ENCODE measurements at places on chromosomes 1 and 21.

- DNase-seq = no peak
Observed at GRCh38 chr1:44294588-44295007, 60.5 kb downstream of the ERI3 start.

DNA sequence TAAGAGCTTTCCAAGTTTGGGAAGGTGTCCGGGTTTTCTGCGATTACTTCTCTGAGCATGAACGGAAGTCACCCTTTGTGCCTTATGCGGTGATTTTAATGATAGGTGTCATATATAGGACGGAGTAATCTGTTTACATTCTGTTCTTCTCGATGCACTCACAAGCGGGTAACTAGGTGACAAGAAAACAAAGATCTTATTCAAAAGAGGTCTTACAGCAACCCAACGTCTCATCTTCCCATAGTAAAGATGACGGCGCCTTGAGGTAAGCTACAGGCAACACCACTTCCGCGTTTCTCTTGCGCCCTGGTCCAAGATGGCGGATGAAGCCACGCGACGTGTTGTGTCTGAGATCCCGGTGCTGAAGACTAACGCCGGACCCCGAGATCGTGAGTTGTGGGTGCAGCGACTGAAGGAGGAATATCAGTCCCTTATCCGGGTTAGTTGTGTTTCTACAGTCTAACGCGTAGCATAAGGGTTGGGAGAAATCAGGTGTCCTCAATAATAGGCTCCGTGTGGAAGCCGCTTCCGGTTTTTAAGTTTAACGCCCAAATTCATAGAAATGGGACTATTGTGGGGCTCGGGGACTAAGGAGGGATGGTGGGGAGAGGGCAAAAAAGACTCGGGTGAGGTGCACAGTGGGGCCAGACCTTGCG lies at the start of gene UFC1:
Gene UFC1 (plus strand): TSS at position 297 of the 656 bp plus-strand sequence. CDS start 20 bp downstream, at position 317.
- DNase-seq = peak; percentile 90

DNA sequence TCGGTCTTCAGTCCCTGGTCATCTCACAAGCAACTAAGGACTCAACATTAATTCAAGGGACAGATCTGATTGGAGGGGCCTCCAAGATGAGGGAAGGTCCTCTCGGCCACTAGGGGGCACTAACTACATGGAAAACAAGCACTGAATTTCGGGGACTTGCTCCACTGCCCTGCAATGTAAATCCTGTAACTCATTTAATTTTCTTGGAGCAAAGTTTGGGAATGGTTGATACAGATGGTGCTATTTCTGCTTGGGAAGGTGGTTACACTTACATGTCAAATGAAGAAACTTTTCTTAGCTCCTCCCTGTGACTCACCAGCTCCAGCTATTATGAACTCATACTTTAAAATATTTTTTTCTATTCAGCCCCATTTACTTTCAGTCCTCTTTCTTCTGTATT lies 97.4 kb upstream of the KCNJ15 start:
- DNase-seq = peak; percentile 69

DNA sequence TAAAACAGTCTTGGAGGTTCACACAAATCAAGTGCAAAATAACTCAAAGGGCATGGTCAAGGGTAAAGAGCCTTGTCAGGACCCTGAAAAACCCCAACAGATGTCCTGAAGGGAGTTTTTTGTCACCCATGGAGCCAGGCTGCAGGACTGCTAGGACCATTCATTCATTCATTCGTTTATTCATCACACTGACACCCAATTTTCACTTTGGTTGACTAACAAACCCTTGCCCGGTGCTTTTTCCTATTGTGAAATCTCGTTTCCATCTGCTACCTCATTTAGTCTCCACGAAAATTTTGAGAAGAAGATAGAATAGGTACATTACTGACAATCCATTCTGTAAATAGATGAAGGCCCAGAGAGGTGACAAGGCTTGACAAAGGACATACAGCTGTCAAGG lies 216.0 kb downstream of the HIVEP3 start:
- DNase-seq = no peak

- no peak for DNase-seq
Observed at GRCh38 chr1:81827942-81828341, 27.2 kb downstream of the ADGRL2 start.

DNA sequence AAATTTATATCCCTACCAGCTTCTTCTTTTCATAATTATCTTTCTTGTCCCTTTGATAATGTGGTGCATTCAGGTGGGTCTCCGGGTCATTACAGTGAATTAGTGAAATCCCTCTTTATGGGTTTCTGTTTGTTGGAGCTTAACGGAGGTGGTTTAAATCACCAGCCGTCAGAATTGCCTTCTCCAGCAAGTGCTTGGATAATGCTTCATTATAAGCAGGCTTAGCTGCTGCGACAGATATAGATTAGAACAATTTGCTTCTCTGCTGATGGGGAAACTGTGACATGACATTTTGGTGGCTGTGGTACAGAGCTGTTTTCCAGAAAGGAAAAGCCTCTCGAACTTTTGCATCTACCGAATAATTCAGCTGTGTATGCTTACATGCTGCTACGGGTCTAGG lies 56.9 kb downstream of the KAZN start:
- no peak for DNase-seq

- no peak for DNase-seq
Observed at GRCh38 chr1:67558449-67559193, 126.4 kb upstream of the GADD45A start.

DNA sequence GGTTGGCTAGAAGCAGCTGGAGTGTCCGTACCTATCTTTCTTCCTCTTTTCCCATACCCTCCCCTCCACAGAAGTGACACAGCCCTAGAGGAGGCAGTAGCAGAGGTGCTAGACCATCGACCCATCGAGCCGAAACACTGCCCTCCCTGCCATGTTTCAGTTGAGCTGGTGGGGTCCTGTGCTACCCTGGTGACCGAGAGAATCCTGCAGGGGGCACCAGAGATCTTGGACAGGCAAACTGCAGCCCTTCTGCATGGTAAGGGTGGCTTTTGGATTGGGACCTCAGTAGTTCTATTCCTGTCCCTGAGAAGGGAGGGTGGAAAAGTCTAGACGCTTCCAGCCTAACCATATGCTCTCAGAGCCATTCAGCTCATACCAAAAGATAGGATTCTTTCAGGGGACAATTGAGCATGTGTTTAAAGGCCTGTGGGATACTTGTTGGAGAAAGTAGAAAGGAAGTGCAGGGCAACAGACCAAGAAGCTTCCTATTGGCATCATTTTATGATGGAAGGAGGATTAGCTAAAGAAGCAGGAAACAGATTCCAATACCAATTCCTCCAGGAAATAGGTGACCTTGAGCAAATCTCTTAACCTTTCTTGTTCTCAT lies 11.7 kb upstream of the BNIPL start:
- peak; percentile 91 for DNase-seq

DNA sequence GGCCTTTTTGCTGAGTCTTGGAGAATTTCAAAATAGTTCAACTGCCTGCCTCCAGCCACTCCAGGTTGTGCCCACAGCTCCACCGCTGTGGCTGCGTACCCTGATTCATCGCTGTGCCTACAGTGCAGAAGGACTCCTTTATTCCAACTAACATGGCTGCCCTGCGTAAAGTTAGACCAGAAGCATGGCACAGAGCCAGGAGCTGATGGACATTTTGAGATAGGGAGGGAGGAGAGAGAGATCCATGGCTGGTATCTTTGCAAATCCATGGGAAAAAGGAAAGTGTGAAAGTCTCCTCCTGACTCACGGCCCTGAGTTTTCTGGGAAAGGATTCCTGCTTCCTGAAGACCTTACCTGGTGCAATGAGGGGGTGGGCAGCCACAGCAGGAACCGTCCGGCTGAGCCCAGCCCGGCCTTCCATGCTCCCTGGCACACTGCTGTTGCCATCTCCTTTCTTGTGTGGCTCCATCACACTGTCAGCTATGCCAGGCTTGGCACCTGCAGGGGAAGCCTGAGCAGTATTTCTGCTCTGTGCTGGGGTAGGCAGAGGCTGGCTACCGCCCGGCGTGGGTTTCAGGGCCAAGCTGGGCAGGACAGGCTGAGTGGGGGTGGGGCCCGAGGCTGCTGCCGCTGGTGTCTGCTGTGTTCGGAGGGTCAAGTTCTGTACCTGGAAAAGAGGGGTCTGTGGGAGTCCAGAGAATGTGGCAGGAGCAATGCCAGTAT lies 46.0 kb upstream of the A3GALT2 start:
- DNase-seq = no peak

DNA sequence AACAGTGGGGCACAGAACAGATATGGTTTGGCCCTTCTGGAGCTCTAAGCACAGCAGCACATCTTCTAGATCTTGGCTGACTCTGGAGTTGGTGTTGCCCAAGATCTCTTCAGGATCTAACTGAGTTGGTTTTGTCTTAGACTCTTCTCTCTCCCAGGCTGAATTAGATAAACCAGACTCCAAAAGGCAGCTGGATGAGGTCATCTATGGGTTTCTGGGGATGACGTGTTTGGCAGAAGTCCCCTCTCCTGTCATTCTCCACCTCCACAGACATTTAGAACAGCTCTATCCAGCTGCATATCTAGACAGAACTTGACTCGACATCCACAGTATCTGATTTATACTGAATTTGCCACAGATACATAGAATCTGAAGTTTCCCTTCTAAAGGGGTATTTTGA lies 75.3 kb downstream of the ST6GALNAC5 start:
- no peak for DNase-seq
